ENCODE measurements at places on chromosomes 16 and 17. TPM values are rescaled to one million over a fixed set of nuclear protein-coding genes. Genes with fewer than 3 reads are reported as not detected.

The KRTAP2-2 gene
- total RNA-seq, result not detected

The DLX4 gene
- 6.2 TPM for total RNA-seq

The HSD3B7 gene
- total RNA-seq, result 44.2 TPM

The CCP110 gene
- 23.4 TPM for total RNA-seq

The APOBR gene
- total RNA-seq, result 2.4 TPM

The EPOP gene
- total RNA-seq, result 10.6 TPM

The SGF29 gene
- 51.1 TPM for total RNA-seq

The NKD1 gene
- total RNA-seq, result 0.83 TPM

The TPSB2 gene
- total RNA-seq, result not detected

The SPIRE2 gene
- total RNA-seq, result 34.5 TPM

The WSCD1 gene
- total RNA-seq, result not detected

The PRRT2 gene
- 6.3 TPM for total RNA-seq

The ITGAX gene
- 1.2 TPM for total RNA-seq

The TEX19 gene
- 0.24 TPM for total RNA-seq

The QRICH2 gene
- total RNA-seq, result 3.3 TPM

The KRT31 gene
- not detected for total RNA-seq

The ANKFN1 gene
- total RNA-seq, result not detected

The USH1G gene
- total RNA-seq, result 0.22 TPM

The IRX6 gene
- total RNA-seq, result not detected

The RNU2-1 gene
- 4,274 TPM for total RNA-seq

The CDK5RAP3 gene
- total RNA-seq, result 195 TPM

The CUEDC1 gene
- total RNA-seq, result 60.7 TPM

The NOG gene
- 4.8 TPM for total RNA-seq

The SLC6A2 gene
- 0.50 TPM for total RNA-seq

Data from PC-9 (cell line).